ENCODE measurements at places on chromosomes 16 and 17.

DNA sequence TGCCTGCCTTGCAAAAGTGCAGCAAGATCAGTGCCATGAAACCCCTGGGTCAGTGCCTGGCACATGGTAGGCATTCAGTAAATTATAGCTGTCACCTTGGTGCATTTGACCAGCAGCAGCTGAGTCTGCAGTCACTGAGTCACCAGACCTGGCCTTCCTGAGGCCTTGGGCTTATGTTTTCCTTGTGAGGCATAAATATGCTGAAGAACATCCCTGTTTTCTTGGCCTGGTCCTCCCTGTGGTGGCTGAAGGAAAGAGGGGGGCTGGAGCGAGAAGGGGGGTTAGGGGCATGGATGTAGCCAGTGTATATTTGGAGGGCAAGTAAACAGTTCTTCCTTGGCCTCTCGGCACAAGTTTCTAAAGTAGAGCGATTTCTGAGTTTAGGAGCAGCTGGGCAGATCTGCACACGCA is 26.5 kb downstream of the EPN2 start:
- no peak for DNase-seq

GRCh38 chr17:39096508-39097149 is 54.8 kb downstream of the PLXDC1 start:
- no peak for DNase-seq

GRCh38 chr16:68470461-68471150 is 22.3 kb upstream of the SMPD3 start:
- no peak for DNase-seq

- no peak for DNase-seq
Measured at GRCh38 chr17:14919631-14920213, 345.4 kb downstream of the PMP22 start.

- no peak for DNase-seq
Measured at GRCh38 chr17:83067071-83067717, 12.2 kb upstream of the METRNL start.

DNA sequence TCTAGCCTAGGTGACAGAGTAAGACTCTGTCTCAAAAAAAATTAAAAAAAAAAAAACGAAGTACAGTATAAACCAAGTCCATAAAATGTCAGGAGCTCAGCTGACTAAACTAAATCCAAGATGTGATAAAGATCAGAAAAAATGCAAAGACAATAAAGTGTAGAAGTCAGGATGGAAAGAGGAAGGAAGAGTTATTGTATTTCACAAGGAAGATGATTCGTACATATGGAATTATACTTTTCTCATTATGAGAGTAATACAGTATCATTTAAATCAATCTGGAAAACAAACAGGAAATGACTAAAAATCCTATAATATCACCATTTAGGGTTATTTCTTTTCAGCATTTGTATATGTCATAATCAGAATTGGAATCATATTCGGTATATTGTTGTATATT is 11.4 kb upstream of the APOH start:
- no peak for DNase-seq

- DNase-seq: no peak
Measured at GRCh38 chr17:63035271-63035670, 69.2 kb downstream of the TANC2 start.

DNA sequence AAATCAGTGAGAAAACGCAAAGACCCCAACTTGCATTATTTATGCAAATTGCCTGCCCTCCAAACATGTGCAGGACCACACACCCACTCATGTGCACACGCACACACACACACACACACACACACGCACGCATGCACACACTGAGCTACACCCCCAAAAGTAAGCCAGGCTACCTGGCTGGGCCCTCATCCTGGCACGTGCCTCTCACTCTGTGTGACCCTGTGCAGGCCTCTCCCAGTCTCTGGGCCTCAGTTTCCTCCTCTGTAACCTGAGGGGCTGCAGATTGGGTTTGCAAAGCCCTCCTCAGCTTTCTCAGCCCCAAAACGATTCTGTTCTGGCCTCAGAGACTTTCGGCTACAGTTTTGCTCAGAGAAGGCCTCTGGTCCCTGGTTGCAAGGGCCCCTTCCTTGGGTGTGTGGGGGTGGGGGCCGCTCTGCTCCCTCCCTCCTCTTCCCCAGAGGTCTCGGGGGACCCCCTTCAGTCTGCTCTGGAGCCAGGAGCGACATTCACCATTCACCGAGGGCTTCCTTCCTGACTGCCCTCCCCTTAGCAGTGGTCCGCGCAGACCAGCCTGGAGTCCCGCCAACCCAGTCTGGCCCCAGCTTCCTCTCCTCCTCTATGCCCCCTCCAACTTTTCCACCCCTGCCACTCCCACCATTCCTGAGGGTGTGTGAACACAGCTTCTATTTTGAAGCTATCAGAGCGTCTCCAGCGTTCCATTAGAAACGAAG is 5.4 kb upstream of the PIK3R6 start:
- DNase-seq: no peak

- no peak for DNase-seq
Measured at GRCh38 chr17:75765981-75766380, 989 bp upstream of the GALK1 start.

DNA sequence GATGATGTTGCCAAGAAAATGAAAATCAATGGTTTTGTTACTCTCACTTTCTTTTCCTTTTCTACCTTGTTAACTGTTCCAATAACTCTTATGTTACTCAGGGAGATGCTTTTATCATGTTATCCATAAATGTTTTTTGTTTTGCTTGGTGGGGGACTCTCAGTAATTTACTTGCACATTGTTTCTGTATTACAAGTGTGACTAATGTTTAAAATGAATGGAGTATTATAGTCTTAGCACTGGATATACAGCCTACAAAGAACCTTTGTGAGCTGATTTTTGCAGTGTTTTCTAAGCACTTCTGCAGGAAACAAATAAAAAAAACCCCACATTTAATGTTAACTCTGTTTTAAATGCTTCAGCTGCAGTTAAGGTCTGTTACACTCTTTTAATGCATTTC is 12.1 kb downstream of the VMP1 start:
- DNase-seq: no peak

DNA sequence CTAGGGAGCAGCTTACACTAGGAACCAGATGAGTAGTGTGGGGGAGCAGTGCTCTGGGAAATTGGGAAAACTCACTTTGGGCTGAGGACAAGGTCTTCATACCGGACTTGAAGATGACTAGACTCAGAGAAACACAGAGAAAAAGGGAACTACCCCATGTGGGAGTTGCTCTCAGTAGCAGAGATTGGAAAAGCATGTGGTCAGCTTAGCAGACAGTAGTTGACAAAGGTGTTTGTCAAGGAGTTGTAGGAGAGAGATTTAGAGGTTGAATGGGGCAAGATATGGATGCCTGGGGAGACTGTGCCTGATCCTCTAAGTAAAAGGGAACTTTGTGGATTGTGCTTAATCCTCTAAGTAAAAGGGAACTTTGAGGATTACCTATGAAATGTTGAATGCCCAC is 194.5 kb upstream of the COX10 start:
- no peak for DNase-seq

- no peak for DNase-seq
Measured at GRCh38 chr16:24975428-24975889, 39.7 kb downstream of the ARHGAP17 start.

Data from stimulated activated CD8-positive, alpha-beta memory T cell treated with anti-CD3 and anti-CD28 coated beads, Interleukin-7, amount 100 ng/mL, for 1 hour (primary cell).